Kidney epithelial cell (primary cell): ENCODE measurements at places on chromosomes 7 and 10. TPM values are rescaled to one million over a fixed set of nuclear protein-coding genes. Genes with fewer than 3 reads are reported as not detected.

GRCh38 chr10:130455111-130455695, 319.0 kb downstream of the GLRX3 start:
- DNase-seq, result no peak

Gene PDLIM1
- 54.7 and 58.1 TPM in 2 replicates for total RNA-seq

DNA sequence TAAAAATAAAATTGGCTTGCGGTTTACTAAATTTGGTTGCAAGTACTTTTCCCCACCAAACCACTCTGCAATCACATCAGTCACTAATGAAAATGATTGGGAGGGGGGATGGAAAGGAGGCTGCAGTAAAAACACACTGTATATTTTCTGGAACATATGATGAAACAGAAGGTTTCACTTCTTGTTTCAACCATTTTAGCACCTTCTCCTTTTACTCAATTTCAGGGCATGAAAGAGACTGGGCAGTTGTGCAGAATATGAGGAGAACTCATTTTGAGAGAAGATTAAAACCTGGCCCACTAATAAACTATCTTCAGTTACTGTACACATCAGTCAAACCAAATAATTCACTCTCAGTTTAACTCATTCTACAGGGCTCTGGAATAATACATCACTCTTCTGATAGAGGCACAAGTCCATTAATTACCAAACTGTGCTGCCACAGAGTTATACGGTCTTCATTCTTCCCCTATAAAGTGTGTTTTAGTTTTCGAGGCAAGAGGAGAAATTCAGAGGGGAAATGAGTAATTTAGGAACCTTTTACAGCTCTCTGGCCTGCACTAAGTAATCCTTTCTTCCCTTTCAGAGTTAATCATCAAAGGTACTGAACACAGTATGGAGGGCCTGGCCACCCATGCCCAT, 25.5 kb downstream of the JAZF1 start:
- no peak for DNase-seq

GRCh38 chr7:69898189-69898588, 299.9 kb downstream of the AUTS2 start:
- no peak for DNase-seq

Gene AGR2
- total RNA-seq, result 7.4 and 20.2 TPM in 2 replicates

Gene PPRC1
- 27.0 and 30.5 TPM in 2 replicates for total RNA-seq

GRCh38 chr10:75352650-75353049, 48.9 kb downstream of the ZNF503 start:
- no peak for DNase-seq

DNA sequence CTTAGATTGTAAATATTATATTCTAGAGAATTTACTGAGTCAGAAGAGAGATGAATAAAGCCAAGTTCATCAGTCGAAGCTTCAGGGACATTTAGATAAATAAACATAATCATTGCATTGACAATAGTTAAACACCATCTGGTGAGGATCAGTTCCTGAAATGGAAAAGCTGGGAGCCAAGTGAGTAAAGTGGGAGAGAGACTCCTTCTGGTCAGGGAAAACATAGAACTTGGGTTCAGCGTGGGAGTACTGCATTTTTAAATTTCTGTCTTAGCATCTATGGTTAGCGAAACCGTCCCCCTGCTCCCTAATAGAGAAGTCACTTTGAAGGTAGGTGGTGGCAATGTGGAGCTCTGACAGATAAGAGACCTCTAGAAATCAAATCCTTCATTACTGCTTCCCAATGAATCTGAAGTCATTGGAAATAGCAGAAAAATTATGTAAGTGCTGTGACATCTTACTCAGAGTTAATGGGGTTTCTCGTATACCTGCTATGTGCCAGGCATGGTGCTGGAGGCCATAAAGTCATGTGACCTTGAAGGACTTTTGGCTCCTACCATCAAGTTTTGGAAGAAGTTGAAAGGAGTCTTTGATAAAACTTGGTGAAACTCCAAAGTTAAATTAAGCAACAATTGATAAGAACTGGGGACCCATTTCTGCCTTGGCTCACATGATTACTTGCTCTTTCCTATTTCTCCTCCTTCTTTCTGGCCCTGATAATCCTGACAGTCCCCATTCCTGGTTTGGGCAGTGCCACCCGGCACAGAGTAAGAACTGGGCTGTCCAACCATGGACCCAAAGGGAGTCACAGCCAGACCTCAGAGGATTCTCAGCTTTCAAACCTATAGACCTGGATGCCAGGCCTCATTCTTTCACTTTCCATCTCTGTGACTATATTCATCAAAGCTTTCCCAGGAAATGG, 211.2 kb downstream of the C7orf25 start:
- no peak for DNase-seq

DNA sequence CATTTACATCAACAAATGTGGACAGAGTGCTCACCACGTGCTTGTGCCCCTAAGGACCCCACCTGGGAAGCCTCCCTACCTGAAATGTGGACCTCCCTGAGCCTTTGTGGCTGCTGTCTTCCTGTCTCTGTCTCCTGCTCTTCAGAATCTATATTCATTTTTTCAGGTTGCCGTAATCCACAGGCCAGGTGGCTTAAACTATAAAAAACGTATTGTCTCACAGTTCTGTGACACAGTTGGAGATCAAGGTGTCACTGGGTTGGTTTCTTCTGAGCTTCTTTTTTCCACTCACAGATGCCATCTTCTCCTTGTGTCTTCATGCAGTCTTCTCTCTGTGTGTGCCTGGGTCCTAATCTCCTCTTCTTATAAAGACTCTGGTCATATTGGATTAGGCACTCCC, 5.6 kb upstream of the VSTM4 start:
- DNase-seq, result no peak

Gene HIF1AN
- total RNA-seq, result 11.4 and 11.5 TPM in 2 replicates

GRCh38 chr7:73770002-73770859, at the start of gene CLDN3:
Gene CLDN3 (minus strand): TSS chr7:73770270. CDS start chr7:73770049, 221 bp downstream.
- DNase-seq, result peak; percentile 47

- DNase-seq, result no peak
Observed at GRCh38 chr10:103609231-103610082, 116.0 kb downstream of the NEURL1 start.

- DNase-seq, result no peak
Observed at GRCh38 chr10:84353052-84353803, 24.8 kb downstream of the CCSER2 start.

DNA sequence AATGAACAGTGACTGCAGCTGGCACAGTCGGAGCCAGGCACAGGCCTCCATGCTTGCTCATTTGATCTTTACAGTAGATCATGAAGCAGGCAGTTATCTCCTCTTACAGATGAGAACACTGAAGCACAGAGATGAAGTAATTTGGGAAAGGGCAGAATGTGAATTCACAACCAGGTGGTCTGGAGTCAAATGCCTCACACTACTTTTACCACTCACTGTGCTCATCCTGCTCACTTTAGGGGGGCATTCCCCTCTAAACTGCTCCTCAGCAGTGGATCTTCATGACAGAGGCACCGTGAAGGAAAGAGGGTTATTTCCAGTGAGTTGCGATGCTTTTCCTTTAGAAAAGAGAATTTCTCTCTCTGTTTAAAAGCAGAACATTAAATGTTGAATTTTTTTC, 15.1 kb downstream of the SNX10 start:
- DNase-seq, result no peak

- DNase-seq, result peak; percentile 31
Observed at GRCh38 chr7:111560773-111561653, 1.3 kb downstream of the IMMP2L start.

GRCh38 chr7:117066668-117067067, 113.4 kb downstream of the ST7 start:
- no peak for DNase-seq

- no peak for DNase-seq
Observed at GRCh38 chr7:16753932-16754855, 639 bp downstream of the TSPAN13 start.

Gene CLDN3
- 100 and 123 TPM in 2 replicates for total RNA-seq

Gene SLC16A9
- 10.0 and 10.4 TPM in 2 replicates for total RNA-seq

- peak; percentile 10 for DNase-seq
Observed at GRCh38 chr7:107687656-107688055, 27.0 kb downstream of the SLC26A4 start.

Gene FZD1
- 8.6 and 10.1 TPM in 2 replicates for total RNA-seq
